CD4-positive, alpha-beta T cell treated with Interleukin-12 subunit alpha and Interleukin-12 subunit beta, for 1 hour (primary cell): ENCODE measurements at places on chromosomes 7 and 10.

DNA sequence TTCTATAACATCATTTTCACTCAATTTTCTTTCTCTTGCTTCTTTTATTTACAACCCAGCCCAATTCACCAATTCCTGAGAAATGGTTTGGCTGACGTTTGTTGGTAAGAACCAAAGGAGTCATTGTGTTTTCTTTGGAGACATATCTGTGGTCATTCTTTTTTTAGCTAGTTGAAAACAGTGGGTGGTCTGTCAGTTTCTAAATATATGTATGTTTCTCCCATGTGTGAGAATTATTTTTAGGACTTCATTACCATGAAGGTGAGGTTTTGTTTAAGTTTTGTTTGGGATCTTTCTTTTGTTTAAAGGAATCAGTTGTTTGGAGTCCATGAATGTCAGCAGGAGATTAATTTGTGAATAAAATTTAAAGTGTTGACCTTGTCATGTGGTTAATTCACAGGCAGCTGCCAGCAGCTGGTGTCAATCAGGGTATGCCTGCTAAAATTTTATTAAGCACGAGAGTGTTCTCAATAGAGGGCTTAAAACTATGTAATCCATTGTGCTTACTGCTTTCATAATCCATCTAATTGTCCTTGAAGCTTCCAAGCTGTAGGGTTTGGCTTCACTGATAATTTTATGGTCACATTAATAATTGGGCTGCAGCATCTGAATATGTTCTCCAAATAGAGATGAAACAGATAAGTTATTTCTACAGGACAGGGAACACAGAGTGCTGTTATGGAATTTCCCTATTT is 38.7 kb downstream of the INSYN2A start:
- no peak for DNase-seq

GRCh38 chr10:31620226-31621151 is 301.5 kb downstream of the ZEB1 start:
- DNase-seq = no peak

DNA sequence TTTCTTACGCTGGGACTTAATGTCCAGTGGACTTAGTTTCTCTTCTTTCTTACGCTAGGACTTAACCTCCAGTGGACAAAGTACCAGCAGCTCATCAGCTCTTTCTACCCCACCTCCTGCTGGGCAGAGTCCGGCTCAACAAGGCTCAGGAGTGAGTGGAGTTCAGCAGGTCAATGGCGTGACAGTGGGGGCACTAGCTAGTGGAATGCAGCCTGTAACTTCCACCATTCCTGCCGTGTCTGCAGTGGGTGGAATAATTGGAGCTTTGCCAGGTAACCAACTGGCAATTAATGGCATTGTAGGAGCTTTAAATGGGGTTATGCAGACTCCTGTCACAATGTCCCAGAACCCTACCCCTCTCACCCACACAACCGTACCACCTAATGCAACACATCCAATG is 199.7 kb downstream of the MLLT10 start:
- DNase-seq = no peak

DNA sequence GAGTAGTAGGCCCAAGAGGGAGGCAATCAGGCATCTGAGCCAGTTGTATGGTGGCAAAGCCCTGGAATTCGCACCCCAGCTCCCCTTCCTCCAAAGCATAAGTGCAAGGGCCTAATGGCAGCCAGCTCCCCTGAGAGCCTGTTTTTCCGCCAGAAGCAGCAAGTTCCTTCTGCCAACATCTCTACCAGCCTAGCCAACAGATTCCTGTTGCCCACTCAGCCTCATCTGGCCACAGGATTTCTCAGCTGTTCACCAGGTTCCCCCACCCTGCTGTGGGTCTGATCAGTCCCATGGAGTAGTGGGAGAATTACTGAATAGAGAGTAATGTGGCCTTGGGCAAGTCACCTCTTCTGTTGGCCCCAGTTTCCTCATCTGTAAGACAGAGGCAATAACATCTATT is 186.2 kb upstream of the PDE1C start:
- DNase-seq = no peak

GRCh38 chr10:44356139-44357022 is 28.5 kb downstream of the CXCL12 start:
- DNase-seq = no peak

DNA sequence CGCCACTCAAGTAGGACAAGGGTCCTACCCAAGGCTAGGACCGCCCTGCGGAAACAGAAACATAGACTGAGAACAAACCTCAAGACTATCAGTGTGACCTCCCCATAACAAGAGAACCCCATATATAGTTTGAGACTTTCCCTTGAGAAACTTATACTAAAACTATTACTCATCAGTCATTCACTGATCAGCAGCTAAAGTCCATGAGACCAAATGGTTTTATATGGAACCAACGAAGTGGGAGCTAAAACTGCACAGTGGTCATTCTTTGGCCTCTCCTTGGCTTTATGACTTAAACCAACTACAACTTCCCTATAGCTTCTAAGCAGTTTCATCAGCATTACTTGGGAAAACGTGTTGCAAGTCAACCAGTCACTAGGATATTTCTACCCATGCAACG is 13.7 kb upstream of the ZSCAN21 start:
- DNase-seq = no peak

GRCh38 chr10:1256432-1256725 is 200.2 kb downstream of the WDR37 start:
- DNase-seq = no peak

- DNase-seq = no peak
These were observed 72.9 kb upstream of the TNS3 start for GRCh38 chr7:47654672-47655298.

- no peak for DNase-seq
These were observed 701.5 kb downstream of the SORCS3 start for GRCh38 chr10:105342606-105343005.

GRCh38 chr10:61478621-61479312 is 25.6 kb upstream of the TMEM26 start:
- no peak for DNase-seq

DNA sequence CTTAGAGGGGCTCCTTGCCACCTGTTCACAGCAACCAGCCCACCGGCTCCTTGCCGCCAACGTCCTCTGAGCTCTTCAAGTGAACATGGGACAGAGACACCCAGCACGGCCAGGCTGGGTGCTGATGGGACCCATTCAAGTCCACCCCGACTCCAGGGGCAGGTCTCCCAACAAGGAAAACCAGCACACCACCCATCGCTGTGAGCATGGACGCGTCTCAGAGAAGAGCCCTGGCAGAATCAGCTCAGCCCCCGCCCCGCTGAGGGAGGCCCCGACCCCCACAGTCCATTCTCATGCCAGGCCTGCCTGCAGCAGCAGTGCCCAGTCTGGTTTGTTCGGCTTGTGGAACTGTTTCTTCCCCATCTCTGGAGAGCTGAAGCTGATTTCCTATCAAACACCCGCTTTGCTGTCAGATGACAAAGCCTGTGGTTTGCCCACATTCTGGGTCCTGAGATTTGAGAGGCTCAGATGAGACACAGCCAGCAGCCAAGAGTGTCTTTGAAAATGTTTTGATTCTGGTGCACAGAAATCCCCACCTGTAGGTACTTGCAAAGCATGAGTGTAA is 216.6 kb downstream of the ZMYND11 start:
- no peak for DNase-seq

- DNase-seq = no peak
These were observed 6.4 kb upstream of the GOLGA7B start for GRCh38 chr10:97843281-97843671.

DNA sequence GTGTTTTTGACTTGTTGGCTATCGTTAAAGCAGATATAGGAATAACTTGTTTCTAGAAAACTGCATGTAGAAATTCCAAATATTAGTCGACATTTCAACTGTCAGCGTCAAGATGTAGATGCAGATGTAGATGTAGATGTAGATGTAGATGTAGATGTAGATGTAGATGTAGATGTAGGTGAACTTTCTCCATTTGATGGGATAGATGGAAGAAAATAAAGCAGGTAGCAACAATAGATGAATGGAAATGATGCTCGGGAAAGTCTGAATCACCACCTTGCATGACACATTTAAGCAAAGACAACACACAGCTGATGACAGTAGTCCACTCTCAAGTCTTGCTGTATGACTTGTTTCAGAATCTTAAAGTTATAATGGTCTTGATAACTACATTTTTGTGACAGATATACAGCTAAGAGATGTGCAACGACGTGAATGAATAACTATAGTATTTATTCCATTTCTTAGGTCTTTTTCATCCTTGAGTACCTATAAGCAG is 53.5 kb downstream of the SND1 start:
- DNase-seq = no peak

GRCh38 chr7:70572571-70572970 is 559.4 kb upstream of the GALNT17 start:
- DNase-seq = no peak

DNA sequence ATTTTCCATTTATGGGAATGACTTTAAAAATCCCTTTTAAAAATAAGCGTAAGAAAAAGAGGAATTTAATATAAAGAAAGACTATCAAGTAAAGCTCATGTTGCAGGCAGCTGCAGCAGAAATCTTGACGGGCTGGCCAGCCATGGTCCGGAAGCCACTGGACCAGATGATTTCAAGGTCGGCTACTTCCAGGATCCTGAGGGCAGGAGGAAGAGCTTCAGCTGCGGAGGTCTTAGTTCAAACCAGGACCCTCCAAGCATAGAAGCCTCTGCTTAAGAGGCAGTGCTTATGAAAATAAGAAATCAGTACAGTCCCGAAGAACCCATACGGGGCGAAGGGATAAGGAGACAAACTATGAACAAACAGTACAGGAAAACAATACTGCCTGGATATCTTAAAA is 220.2 kb upstream of the CELF2 start:
- DNase-seq = no peak

DNA sequence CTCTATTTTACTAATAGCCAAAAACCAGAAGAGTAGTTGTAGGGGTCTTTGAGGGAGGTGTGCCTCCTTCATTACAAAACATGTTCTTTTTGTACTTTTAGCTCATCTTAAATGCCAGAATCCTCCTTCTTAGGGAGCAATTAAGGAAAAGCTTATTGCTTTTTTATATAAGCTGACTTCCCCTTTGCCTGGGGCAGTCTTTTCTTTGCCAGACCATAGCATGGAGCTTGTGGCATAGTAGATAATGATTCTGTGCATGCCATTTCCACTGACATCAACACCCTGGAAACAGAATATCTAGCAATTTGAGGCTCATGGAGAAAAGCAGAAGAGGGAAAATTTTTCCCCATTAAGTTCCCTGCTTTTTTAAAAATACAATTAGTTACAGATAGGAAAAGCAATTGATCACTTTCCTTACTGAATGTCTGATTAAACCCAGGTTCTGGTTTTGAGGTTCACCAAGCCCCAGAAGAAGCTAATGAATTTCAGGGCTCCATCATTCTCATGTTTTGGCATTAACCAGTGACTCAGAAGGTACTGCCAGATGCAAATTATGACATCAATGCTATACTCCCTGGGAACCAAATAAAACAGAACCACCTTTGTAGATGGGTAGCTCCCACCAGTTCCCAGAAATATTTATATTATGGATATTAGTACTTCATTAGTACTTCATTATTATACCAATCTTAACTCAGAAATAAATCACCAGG is 410.6 kb downstream of the KCNMA1 start:
- no peak for DNase-seq

DNA sequence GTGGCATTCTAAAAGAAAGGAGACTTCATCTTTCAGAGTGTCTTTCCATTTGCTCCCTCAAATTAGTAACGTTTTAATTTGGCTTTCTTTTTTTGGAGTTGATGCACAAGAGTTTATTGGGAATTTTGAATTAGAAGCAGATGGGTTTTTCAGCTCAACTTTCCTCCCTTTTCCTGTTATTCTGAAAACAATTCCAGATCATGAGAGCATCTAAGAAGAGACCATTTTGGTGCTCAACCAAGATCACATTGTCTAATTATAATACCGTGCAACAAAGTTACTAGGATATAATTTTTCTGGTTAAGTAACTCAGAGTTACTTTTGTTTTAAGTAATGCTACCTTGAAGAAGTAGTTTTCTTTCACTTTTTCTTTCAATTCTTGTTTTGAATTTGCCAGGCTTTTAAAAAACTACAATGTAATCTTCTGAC is 396.6 kb upstream of the KLF6 start:
- DNase-seq = no peak

- DNase-seq = no peak
These were observed 17.2 kb downstream of the SGPL1 start for GRCh38 chr10:70832852-70833528.

- no peak for DNase-seq
These were observed 2.7 kb downstream of the SP4 start for GRCh38 chr7:21430575-21430954.

DNA sequence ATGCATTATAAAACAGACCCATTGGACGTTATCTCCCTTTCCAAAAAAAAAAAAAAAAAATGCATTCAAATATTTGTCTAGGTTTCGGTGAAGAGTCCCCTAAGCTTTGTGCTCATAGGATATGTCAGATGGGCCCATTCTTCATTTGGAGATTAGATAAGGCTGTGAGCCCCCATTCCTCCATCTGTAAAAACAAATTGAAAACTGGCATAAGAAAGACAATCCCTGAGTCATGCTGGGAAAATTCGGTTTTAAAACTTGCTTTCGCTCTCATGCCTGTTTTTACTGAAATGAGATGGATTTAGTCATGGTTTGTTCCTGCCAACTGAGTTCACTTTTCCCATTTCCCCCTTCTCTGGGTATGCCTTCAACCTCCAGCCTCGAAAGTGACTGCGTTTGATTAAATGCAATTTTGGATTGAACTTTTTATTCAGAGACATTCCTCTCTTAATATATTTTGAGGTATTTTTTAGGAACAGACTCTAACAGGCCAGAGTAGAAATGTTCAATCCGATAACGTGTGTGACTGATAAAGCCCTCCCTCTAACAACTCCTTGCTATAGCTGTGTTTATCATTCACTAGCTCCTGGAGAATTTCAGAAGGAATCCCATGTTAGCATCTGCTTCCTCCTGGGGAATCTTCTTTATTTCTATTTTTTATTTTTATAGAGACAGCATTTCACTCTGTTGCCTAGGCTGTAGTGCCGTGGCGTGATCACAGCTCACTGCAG is 190.9 kb upstream of the LYZL2 start:
- DNase-seq = no peak

DNA sequence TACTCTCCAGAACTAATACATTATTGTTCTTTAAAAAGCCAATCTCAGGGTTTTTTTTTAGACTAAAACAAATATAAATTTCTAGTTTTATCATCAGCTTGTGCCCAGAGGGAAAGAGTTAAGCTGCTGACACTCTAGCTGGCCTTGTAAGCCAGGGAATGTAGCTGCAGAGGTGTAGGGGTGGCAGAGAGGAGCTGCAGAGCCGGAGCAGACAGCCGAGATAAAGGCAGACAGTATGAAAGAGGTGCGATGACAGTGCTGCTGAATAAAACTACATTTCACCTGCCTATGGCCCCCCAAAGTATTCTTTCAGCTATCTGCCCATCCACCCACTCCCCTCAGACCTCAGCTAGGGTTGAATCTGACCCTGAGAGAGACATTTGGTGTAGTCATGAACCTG is 653.7 kb upstream of the ZWINT start:
- no peak for DNase-seq
